NCI-H1436 treated with DMSO at 0.1 percent for 48 hours (cell line): ENCODE measurements at places on chromosomes 7 and 10.

GRCh38 chr10:131312478-131312836 lies 936 bp upstream of the TCERG1L start:
- peak; percentile 30 for DNase-seq

GRCh38 chr10:52883996-52884871 lies 111.7 kb upstream of the MBL2 start:
- DNase-seq: no peak

- no peak for DNase-seq
Observed at GRCh38 chr7:92740700-92741126, 95.7 kb downstream of the CDK6 start.

DNA sequence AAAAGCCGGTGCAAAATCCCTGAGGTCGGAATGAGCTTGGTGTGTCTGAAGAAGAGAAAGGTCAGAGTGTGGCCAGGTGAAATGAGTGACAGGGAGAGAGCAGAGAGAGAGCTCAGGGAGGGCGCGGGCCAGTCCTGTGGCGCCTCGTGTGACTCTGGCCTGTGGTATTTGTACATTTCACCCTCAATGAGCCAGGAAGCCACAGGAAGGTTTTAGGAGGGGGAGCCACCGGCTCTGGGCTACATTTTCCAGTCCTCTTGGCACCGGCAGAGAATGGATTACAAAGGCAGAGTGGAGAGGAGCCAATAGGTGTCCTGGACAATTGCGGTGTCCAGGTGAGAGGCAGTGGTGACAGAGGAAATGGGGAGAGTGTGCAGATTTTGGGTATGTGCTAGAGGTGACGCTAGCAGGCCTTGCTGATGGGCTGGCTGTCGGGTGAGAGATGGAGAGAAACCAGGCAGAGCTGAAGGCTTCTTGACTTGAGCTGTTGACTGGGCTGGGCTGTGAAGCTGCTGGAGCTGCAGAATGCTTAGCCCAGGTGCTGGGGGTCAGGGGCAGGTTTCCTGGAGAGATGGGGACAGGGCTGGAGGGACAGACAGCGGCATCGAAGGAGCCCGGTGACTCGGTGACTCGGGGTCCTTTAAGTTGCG lies 38.1 kb downstream of the COL13A1 start:
- no peak for DNase-seq

DNA sequence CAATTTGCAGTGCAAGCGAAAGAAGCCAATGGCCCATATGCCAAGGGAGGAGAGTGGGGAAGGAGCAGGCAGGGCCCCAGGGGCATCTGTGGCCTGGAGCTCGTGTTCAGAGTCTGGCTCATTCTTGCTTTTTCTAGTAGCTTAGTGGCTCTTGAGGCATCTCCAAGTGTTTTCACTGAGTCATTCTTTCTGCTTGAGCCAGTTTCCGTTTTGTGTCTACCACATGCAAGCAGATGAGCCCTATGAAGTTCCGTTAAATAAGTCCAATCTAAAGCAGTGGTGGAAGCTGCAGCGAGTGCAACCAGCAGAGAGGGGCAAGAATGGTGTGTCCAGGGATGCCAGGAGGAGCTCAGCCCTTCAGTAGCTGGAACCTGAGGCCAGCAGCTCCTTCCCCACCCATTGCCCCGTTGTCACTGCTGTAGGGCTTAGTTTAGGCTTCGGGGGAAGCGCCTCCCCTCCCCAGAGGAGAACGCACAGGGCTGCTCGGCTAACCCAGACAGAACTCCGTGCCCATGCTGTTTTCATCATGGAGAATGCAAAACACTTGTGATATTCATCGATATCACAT lies 57.4 kb upstream of the EBF3 start:
- no peak for DNase-seq
